NCI-H2107 (cell line): ENCODE measurements at places on chromosomes 6 and 20.

DNA sequence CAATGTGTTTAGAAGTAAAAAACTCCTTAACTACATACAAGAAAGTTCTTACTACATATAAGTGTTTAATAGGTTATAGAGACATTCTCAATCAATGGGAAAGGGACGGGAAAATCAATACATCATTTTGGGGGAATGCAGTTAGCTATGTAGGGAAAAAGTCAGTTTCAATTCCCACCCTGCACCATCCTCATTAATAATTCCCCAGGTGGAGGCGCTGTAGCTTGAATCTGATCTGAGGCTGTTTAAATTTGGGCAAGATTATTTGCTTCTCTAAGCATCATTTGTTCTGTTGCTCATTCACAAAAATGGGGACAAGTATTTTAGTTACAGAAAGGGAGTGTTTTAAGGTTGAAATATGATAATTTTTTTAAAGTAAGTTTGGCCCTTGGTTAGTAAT lies 19.1 kb downstream of the OLIG3 start:
- DNase-seq: no peak

DNA sequence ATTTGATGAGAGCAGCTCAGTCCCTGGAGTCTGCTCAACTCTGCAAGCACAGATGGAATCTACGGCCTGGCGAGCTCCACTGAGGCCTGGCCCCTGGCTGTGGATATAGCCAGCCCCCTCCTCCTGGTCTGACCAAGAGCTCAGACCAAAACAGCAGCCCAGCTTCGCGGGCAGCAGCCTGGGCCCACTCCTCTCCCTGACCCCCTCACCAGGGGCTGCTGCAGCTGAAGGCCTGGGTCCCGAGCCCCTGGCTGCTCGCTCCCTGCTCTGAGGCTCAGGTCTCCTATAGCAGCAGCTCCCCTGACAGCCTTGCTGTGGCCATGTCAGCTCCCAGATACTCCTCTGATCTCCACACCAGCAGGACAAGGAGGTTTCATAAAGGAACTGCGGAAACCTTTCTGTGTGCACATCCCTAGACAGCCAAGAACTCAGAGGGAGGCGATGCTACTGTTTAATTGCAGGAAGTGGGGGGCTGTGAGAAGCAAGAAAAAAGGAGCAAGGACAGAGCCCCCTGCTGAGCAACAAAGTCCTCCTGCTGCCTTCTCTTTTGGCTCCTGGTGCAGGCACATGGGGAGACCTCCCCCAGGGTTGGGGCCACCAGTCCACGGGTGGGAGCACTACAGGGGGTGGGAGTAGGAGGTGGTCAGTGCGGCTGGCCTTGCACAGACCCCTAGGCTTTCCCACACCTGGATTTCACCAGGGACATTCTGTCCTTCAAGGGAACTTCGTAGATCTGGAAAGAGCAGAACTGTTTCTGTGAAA lies 38.7 kb upstream of the CST5 start:
- no peak for DNase-seq

GRCh38 chr6:143060806-143061596 lies at the start of gene AIG1:
TSS of gene AIG1 (plus strand) at chr6:143060889. CDS start at chr6:143060926, 37 bp downstream.
- DNase-seq: peak; percentile 14

DNA sequence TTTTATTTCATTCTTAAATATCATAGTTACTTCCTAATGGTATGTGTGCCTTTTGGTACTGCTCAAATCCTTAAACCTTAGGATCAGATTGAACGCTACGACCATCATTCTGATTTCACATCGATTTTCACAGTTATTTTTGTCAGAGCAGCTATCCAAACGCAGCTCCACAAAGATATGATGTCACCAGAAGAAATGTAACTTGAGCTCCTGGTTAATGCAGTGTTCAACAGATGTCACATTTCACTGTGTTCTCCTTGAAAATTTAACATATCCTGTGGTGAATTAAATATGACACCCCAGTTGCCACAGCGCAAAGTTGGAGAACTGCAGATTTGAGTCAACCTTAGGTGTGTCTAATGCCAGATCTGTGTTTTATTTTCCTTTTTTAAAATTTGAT lies 81.4 kb downstream of the CTNNBL1 start:
- no peak for DNase-seq

DNA sequence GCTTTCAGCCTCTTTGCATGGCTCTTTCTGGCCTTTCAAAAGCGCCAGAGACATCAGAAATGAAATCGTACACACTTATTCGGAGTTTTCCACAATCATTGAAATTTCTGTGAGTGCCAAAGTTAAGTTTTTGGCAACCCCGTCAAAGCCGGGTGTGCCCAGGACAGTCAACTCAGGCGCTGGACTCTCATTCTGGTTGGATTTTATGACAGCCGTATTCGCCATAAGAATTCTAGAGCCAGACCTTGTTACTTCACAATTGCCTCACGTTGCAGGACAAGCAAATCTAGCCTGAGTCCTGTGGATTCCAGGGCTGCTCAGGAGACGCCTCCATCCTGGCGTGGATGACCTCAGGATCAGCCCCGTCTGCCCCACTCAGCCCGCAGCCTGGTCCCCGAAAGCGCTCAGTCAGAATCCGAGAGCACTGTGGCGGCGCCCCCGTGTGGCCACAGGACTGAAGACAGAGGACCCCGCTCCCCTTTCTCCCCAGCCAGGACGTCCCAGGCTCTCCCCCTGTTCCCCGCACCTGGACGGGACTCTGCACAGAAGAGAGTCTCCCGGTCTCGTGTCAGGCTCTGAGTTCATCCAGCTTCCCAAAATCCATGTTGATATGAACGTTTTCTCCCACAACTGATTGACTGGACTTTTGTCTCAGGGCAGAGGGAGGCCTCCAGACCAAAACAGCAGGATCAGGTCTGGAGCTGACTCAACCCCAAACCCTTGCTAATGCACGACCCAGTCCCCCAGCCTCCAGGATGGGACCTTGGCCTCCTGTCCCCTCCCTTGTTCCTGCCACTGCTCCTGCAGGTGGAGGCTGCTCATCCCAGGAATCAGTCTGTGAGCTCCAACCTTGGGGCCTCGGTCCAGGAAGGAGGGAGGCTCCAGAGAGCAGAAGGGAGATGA lies 38.2 kb downstream of the MICA start:
- DNase-seq: no peak

GRCh38 chr6:33453393-33454008 lies 875 bp upstream of the ZBTB9 start:
- DNase-seq: no peak

GRCh38 chr20:21397341-21398108 lies at the start of gene NKX2-4:
TSS of gene NKX2-4 (minus strand) at chr20:21397526. CDS start at chr20:21397399, 127 bp downstream.
- no peak for DNase-seq
